RCC 7860 (cell line): ENCODE measurements at places on chromosomes 13 and 19.

DNA sequence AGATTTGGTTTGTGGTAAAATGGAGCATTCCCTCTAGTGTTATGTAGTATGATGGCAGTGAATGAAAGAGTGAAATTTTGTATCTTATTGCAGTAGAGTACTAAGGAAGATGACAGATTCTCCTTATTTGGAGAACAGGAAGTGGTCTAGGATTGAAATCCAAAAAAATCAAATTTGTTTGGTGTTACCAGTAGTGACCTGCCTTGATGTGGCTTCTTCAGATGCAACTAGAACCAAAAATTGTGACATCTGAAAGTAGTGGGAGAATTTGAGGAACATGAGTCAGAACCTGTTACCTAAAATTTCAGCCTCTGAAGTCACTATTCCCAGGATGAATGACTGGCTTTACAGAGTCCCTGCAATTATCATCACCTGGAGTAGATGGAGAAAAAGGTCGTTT, 165.9 kb downstream of the KLF5 start:
- no peak for DNase-seq

DNA sequence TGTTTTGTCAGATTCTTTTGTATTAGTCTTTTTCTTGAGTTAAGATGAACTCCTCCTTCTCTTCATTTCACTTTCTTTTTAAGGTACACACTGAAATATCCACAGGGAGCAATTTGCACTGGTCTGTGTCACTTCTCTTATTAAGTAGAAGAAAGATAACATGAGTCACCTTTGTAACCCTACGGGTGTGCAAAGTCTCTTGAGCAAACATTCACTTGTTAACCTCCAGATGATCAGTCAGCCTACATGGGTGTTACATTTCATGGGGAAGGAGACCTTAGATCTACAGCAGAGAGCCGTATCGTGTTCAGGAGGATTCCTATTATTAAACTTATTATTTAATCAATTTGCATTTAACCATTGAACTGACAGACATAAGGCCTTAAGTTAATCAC, 5.1 kb downstream of the ZNF507 start:
- DNase-seq: peak; percentile 40

- no peak for DNase-seq
Observed at GRCh38 chr13:75764251-75764925, 128.3 kb downstream of the LMO7 start.

GRCh38 chr13:84352946-84353345, 470.7 kb upstream of the SLITRK1 start:
- DNase-seq: no peak

DNA sequence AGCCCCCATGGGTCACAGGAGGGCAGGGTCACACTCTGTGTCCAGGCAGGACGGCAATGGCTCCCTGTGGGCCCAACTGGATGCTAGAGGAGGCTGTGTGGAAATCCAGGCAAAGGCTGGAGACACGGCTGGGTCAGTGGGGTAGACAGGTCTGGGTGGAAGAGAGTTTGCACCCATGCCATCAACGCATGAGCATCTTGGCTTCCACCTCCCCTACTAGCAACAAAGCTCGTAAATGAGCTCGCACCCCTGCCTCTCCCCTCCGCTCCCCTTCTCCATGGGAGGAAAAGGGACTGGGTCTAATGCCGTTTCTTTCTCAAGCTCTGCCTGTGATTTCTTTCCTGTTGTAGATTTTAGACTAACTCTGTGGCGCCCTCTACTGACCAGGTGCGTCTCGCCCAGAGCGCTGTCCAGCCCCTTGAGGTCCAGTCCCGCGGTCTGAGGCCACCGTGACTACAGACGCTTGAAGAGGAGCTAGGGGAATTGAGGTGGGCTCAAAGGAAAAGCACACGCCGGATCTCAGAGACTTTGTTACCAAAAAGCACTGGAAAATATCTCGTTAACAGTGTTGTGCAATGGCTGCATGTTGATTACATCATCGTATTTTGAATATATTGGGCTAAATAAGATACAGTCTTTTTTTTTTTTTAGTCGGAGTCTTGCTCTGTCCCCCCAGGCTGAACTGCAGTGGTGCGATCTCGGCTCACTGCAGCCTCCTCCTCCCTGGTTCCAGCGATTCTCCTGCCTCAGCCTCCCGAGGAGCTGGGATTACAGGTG, 50.7 kb upstream of the USP29 start:
- DNase-seq: no peak
